HT-29 (cell line): ENCODE measurements at places on chromosomes 1 and 21.

GRCh38 chr1:44777969-44778635, 2.8 kb downstream of the RPS8 start:
- no peak for DNase-seq

GRCh38 chr1:162159515-162159914, 90.0 kb downstream of the NOS1AP start:
- DNase-seq, result peak; percentile 58

GRCh38 chr1:156226782-156227181, 14.0 kb downstream of the PMF1 start:
- DNase-seq, result no peak

DNA sequence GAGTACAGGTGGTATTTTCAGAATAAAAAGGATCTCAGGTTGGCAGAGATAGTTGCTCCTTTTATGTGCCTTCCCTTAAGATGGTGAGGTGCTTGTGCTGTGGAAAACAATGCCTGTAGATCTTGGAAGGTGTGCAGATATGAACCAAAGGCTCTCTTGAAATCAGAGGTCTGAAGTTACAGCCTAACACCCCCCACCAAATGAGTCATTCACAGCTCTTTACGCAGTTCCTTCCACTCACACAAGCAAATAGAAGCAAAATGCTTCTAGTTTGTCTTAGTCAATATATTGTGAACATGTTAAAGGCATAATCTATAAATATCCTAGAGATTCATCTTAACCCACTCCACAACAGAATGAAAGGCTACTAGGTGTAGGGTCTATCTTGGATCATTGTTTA, 128.9 kb upstream of the NR5A2 start:
- DNase-seq, result no peak

- DNase-seq, result no peak
Measured at GRCh38 chr1:219527994-219528393, 84.9 kb downstream of the ZC3H11B start.
